ENCODE measurements at places on chromosomes 13 and 19.

DNA sequence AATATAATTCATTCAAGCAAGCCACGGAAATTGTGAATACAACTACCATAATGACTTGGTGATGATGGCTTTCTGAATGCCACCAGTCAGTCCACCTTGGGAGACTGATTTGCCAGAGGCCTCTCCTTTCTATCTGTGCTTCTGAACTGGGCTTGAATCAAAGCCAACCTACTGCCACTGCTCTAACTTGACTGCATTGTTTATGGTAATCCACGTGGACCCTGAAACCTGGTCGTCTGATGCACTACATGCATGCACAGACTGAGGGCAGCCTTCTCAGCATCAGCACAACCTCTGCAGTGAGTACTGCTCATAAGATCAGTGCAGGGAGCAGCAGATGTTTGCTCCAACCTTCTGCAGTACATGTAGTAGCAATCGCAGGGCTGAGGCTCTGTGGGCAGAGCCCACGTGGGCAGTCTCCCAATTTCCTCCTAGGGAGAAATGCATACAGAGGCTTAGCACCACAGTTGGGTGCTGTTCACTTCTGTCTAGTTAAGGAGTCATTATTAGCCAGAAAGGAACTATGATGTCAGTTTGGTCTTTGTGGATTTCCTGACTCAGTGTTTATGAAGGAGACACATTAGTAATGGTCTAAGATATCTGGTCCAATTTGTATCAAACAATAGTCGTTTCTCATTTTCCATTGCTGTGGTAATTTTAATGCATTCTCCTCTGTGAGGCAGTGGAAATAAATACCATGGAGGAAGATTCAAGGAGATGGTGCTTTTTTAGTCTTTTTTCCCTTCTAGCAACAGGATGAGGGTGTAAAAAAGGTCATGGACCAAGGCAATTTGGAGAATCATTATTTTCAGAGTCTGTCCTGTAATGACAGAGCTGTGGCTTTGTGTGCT lies 82.5 kb downstream of the AKAP11 start:
- peak; percentile 77 for DNase-seq

GRCh38 chr19:1503089-1503924 lies 9.5 kb downstream of the ADAMTSL5 start:
- DNase-seq = peak; percentile 85

GRCh38 chr19:10603084-10603872 lies 16.2 kb upstream of the AP1M2 start:
- DNase-seq = peak; percentile 81

GRCh38 chr19:4197228-4197624 lies 14.7 kb downstream of the ANKRD24 start:
- no peak for DNase-seq

GRCh38 chr19:1038978-1039645 lies 795 bp upstream of the ABCA7 start:
- DNase-seq = no peak

DNA sequence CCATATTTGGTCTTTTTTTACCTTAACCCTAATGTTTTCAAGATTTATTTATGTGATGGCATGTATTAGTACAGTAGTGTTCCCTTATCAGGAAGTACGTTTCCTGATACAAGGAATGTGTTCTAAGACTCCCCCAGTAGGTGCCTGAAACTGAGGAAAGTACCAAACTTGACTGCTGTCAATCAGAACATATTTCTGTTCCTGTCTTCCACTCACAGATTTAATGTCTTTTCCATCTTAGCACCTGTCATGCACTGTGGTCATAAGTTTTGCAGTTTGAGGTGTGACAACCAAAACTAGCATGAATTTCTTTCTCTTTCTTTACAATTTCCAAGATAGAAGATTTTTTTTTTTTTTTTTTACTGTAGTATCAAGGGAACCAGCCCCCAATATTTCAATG lies 62.9 kb downstream of the LMO7 start:
- DNase-seq = no peak

DNA sequence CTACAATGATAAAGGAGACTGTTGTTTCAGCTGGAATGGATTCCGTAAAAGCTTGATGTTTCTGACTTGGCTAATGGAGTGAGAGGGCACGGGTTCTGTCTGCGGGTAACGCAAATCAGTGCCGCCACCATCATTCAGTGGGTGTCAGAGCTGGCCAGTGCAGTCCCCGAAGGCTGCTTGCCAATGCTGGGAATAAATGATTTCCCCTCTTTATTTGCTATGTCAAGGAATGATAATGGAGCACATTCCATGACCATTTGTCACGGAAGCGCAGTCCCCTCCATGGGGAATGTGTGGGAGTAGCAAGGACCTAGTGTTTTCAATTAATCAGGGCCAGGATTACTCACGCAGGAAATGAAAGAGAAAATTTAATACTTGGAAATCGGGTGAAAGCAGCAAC lies 899.3 kb downstream of the UQCRFS1 start:
- no peak for DNase-seq

All from activated CD4-positive, alpha-beta T cell treated with anti-CD3 and anti-CD28 coated beads for 48 hours (primary cell).